ENCODE measurements at places on chromosomes 12 and 14. TPM values are rescaled to one million over a fixed set of nuclear protein-coding genes. Genes with fewer than 3 reads are reported as not detected.

- no peak overlapping the region for H3K4me3 ChIP-seq
- no peaks in the 10 kb centered on the region for H3K36me3 ChIP-seq
- H3K27ac ChIP-seq = no peak overlapping the region
- peaks cover 2% of the 10 kb centered on the region for H3K27me3 ChIP-seq
- H3K4me1 ChIP-seq = no peaks in the 10 kb centered on the region
- DNase-seq = no peak
Measured at GRCh38 chr12:6041891-6042290, 82.6 kb downstream of the VWF start.

DNA sequence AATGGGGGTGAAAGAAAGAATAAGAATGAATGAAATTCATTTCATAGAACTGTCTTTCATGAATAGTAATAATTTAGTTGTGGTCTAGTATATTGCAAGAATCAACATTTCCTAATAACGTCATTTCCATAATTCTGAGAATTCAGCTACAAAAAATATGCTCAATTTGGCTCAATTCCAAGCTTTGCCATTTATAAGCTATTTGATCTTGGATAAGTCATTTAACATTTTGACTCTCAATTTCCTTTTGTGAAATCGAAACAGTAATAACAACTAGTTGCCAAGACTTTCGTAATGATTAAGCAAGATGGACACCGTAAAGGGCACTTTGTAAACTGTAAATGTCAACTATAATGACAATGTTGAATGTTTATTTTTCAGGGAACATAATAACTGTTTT lies 18.1 kb downstream of the NOS1 start:
- H3K4me1 ChIP-seq = no peaks in the 10 kb centered on the region
- no peak overlapping the region for H3K4me3 ChIP-seq
- H3K27me3 ChIP-seq = no peaks in the 10 kb centered on the region
- H3K36me3 ChIP-seq = no peaks in the 10 kb centered on the region
- DNase-seq = no peak

DNA sequence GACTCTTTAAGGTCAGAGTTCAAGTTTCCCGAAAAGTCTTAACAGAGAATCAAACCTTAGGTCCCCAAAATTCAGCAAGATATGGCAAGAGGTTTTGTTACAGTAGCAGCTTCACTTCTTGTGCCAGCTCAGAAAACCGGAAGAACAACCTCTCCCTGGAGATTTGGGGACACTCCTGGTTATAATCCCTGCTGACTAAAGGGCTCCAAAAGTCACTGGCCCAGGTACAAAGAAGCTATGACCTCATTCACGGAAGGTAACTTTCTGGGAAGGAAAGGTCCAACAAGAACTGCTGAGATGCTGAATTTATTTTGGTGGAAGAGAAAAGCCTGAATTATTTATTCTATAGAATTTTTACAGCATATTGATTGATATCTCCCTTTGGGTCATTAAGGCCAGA lies 55.6 kb upstream of the DIO2 start:
- DNase-seq = no peak
- H3K27ac ChIP-seq = no peak overlapping the region
- H3K36me3 ChIP-seq = no peaks in the 10 kb centered on the region
- no peaks in the 10 kb centered on the region for H3K27me3 ChIP-seq
- H3K4me1 ChIP-seq = no peaks in the 10 kb centered on the region
- no peak overlapping the region for H3K4me3 ChIP-seq

DNA sequence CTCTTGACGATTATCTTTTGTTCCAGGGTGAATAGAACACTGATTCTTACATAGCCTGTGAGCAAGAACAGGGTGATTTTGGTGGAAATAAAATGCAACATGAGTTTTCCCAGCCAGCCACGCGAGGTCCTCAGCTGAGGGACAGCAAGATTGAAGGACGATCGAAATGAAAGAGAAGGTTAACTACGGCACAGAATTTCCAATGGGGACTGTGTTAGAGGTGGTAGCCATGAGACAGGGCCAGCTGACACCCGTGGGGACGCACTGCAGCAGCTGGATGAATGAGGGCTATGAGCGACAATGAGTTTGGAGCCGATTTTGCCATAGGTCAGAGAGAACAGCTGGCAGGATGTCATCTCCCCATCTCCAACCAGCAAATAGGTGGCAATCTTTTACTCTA lies 243.4 kb upstream of the PELI2 start:
- DNase-seq = no peak
- no peak overlapping the region for H3K27ac ChIP-seq
- H3K27me3 ChIP-seq = no peaks in the 10 kb centered on the region
- H3K36me3 ChIP-seq = no peaks in the 10 kb centered on the region

DNA sequence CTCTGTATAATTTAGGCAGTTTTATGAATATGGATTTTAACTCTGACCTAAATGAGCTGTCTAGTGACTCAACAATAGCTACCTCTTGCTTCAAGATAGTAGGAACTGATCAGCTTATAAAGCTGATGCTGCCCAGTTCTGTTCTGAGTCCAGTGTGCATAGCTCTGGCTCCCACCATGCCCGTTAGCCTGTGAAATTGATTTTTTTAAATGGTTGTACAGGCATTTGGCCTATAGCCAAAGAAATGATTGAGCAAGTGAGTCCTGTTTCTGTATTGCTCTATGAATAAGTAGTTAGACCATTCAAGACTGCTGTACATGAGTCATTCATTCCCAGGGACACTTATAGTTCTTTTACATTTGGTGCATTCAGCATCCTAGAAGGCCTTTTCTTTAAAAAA lies 36.4 kb downstream of the SAMD4A start:
- no peaks in the 10 kb centered on the region for H3K36me3 ChIP-seq
- no peaks in the 10 kb centered on the region for H3K27me3 ChIP-seq
- H3K4me1 ChIP-seq = no peaks in the 10 kb centered on the region
- no peak overlapping the region for H3K27ac ChIP-seq
- DNase-seq = no peak
- no peak overlapping the region for H3K4me3 ChIP-seq

- H3K4me1 ChIP-seq = no peaks in the 10 kb centered on the region
- no peak overlapping the region for H3K4me3 ChIP-seq
- no peaks in the 10 kb centered on the region for H3K36me3 ChIP-seq
- H3K27ac ChIP-seq = no peak overlapping the region
Measured at GRCh38 chr12:46487567-46488131, 115.1 kb upstream of the SLC38A2 start.

- peaks cover 16% of the 10 kb centered on the region for H3K36me3 ChIP-seq
- H3K4me1 ChIP-seq = no peaks in the 10 kb centered on the region
- no peaks in the 10 kb centered on the region for H3K27me3 ChIP-seq
Measured at GRCh38 chr12:123391546-123392343, 7.8 kb downstream of the KMT5A start.

GRCh38 chr12:131210506-131211339 lies 257.0 kb downstream of the ADGRD1 start:
- no peak overlapping the region for H3K27ac ChIP-seq
- no peak overlapping the region for H3K4me3 ChIP-seq
- H3K27me3 ChIP-seq = no peaks in the 10 kb centered on the region
- H3K36me3 ChIP-seq = no peaks in the 10 kb centered on the region

- no peak for DNase-seq
- H3K36me3 ChIP-seq = no peaks in the 10 kb centered on the region
- H3K4me1 ChIP-seq = no peaks in the 10 kb centered on the region
Measured at GRCh38 chr12:56948881-56949280, 8.5 kb downstream of the RDH16 start.

- no peak overlapping the region for H3K27ac ChIP-seq
- peak; percentile 40 for DNase-seq
- H3K4me1 ChIP-seq = peaks cover 3% of the 10 kb centered on the region
- no peak overlapping the region for H3K4me3 ChIP-seq
- no peaks in the 10 kb centered on the region for H3K36me3 ChIP-seq
Measured at GRCh38 chr12:92036771-92037453, 108.7 kb downstream of the BTG1 start.

- no peaks in the 10 kb centered on the region for H3K36me3 ChIP-seq
- H3K4me3 ChIP-seq = no peak overlapping the region
- no peaks in the 10 kb centered on the region for H3K4me1 ChIP-seq
- H3K27me3 ChIP-seq = no peaks in the 10 kb centered on the region
- DNase-seq = no peak
- H3K27ac ChIP-seq = no peak overlapping the region
Measured at GRCh38 chr14:99121319-99121875, 150.6 kb downstream of the BCL11B start.

GRCh38 chr12:104291867-104292524 lies 11.5 kb upstream of the EID3 start:
- no peak overlapping the region for H3K4me3 ChIP-seq
- H3K27ac ChIP-seq = no peak overlapping the region
- H3K36me3 ChIP-seq = peaks cover 9% of the 10 kb centered on the region
- no peaks in the 10 kb centered on the region for H3K27me3 ChIP-seq
- H3K4me1 ChIP-seq = peaks cover 2% of the 10 kb centered on the region
- no peak for DNase-seq

GRCh38 chr14:81940651-81941050 lies 407.0 kb upstream of the SEL1L start:
- H3K27ac ChIP-seq = no peak overlapping the region
- H3K4me3 ChIP-seq = no peak overlapping the region
- no peaks in the 10 kb centered on the region for H3K27me3 ChIP-seq
- no peaks in the 10 kb centered on the region for H3K36me3 ChIP-seq
- no peak for DNase-seq

GRCh38 chr14:92630367-92630766 lies 116.8 kb downstream of the RIN3 start:
- no peaks in the 10 kb centered on the region for H3K36me3 ChIP-seq
- H3K4me1 ChIP-seq = no peaks in the 10 kb centered on the region
- H3K4me3 ChIP-seq = no peak overlapping the region
- no peak for DNase-seq

DNA sequence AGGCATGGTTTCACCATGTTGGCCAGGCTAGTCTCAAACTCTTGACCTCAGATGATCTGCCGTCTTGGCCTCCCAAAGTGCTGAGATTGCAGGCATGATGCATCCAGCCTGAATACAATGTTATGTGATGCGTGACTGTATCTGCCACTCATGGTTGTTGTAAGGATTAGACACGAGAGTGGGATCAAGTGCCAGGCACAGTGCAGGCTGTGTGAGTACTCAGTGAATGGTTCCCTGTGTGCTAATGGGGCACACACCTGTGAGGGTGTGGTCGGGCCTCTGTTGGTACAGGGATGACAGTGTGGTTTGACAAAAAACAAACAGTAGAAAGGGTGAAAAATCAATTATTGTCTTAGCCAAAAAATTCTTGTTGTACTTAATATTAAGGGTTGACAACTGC lies 61.8 kb downstream of the TECPR2 start:
- H3K36me3 ChIP-seq = no peaks in the 10 kb centered on the region
- no peak overlapping the region for H3K4me3 ChIP-seq
- no peaks in the 10 kb centered on the region for H3K27me3 ChIP-seq
- H3K4me1 ChIP-seq = no peaks in the 10 kb centered on the region

DNA sequence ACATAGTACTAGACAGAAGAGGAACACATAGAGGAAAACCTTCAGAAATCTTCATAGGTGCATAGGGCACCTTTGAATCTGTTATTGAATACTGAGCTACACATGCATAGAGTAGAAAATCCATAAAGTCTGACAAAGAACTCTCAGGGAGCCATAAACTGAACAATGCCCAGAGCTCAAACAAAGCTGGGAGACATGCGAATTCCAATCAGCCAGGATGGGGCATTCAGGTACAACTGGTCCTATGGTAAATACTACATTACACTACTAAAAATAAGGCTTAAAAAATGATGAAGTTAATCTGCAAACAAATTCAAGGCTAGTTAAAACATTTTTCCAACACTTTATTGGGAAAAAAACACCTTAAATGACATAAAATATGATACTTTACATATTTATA lies 259.7 kb downstream of the DIO2 start:
- no peaks in the 10 kb centered on the region for H3K27me3 ChIP-seq
- H3K36me3 ChIP-seq = no peaks in the 10 kb centered on the region
- H3K4me1 ChIP-seq = no peaks in the 10 kb centered on the region
- no peak overlapping the region for H3K27ac ChIP-seq

GRCh38 chr14:101584055-101584859 lies 23.0 kb downstream of the DIO3 start:
- no peaks in the 10 kb centered on the region for H3K4me1 ChIP-seq
- no peaks in the 10 kb centered on the region for H3K27me3 ChIP-seq
- H3K36me3 ChIP-seq = no peaks in the 10 kb centered on the region

GRCh38 chr12:4820971-4821370 lies 88.7 kb upstream of the KCNA1 start:
- no peak for DNase-seq
- no peaks in the 10 kb centered on the region for H3K27me3 ChIP-seq
- H3K4me3 ChIP-seq = no peak overlapping the region
- no peaks in the 10 kb centered on the region for H3K36me3 ChIP-seq
- H3K27ac ChIP-seq = no peak overlapping the region
- H3K4me1 ChIP-seq = no peaks in the 10 kb centered on the region

The FOXM1 gene
- 38.8 TPM for polyA plus RNA-seq

The MNAT1 gene
- 13.6 TPM for polyA plus RNA-seq

The RTN1 gene
- 0.45 TPM for polyA plus RNA-seq

The TRHDE gene
- polyA plus RNA-seq = 2.2 TPM

The OR4N2 gene
- not detected for polyA plus RNA-seq

The CDH24 gene
- polyA plus RNA-seq = 0.22 TPM

The DEPDC4 gene
- polyA plus RNA-seq = 0.67 TPM

The SDS gene
- 3.8 TPM for polyA plus RNA-seq

The GOLGA5 gene
- polyA plus RNA-seq = 21.9 TPM

All from small intestine (tissue), 16 donors.